ENCODE measurements at places on chromosomes 13 and 19. TPM values are rescaled to one million over a fixed set of nuclear protein-coding genes. Genes with fewer than 3 reads are reported as not detected.

APOC1 gene
- total RNA-seq, result 28.8 TPM

SMIM44 gene
- total RNA-seq, result not detected

ZNF780A gene
- 8.3 TPM for total RNA-seq

LCP1 gene
- not detected for total RNA-seq

FARP1 gene
- 11.4 TPM for total RNA-seq

ATP1A3 gene
- total RNA-seq, result not detected

SIGLEC12 gene
- not detected for total RNA-seq

SLC7A1 gene
- 20.9 TPM for total RNA-seq

FAM124A gene
- 0.68 TPM for total RNA-seq

KLK11 gene
- 0.93 TPM for total RNA-seq

DAND5 gene
- total RNA-seq, result not detected

CACNG7 gene
- total RNA-seq, result 3.7 TPM

P2RY11 gene
- total RNA-seq, result 3.9 TPM

COL4A1 gene
- total RNA-seq, result 811 TPM

LILRA6 gene
- not detected for total RNA-seq

CYP4F8 gene
- not detected for total RNA-seq

ARHGAP45 gene
- 0.26 TPM for total RNA-seq

ZNF573 gene
- total RNA-seq, result 3.5 TPM

ETFB gene
- total RNA-seq, result 114 TPM

ZNF556 gene
- not detected for total RNA-seq

ZNF772 gene
- 11.4 TPM for total RNA-seq

PROZ gene
- total RNA-seq, result not detected

OLFM4 gene
- total RNA-seq, result not detected

TJP3 gene
- total RNA-seq, result not detected

LHB gene
- total RNA-seq, result not detected

CTU1 gene
- 25.4 TPM for total RNA-seq

MUC16 gene
- 0.12 TPM for total RNA-seq

LRRC63 gene
- total RNA-seq, result not detected

ZNF69 gene
- 5.8 TPM for total RNA-seq

PRRG2 gene
- total RNA-seq, result not detected

ATP4B gene
- 0.09 TPM for total RNA-seq

GJB6 gene
- not detected for total RNA-seq

ACP4 gene
- not detected for total RNA-seq

CRLF1 gene
- 135 TPM for total RNA-seq

ZNF610 gene
- total RNA-seq, result 1.8 TPM

RYR1 gene
- total RNA-seq, result 2.0 TPM

CEACAM8 gene
- not detected for total RNA-seq

LGALS13 gene
- total RNA-seq, result not detected

CLDND2 gene
- total RNA-seq, result not detected

PLK5 gene
- not detected for total RNA-seq

PTPRS gene
- total RNA-seq, result 190 TPM

DPF1 gene
- 0.82 TPM for total RNA-seq

PDE4C gene
- 6.2 TPM for total RNA-seq

HS6ST3 gene
- 0.17 TPM for total RNA-seq

NKG7 gene
- total RNA-seq, result not detected

ZDHHC20 gene
- total RNA-seq, result 40.7 TPM

CYP2A6 gene
- total RNA-seq, result not detected

VSTM2B gene
- total RNA-seq, result not detected

FCAR gene
- not detected for total RNA-seq

ZNF417 gene
- 7.8 TPM for total RNA-seq

FFAR1 gene
- total RNA-seq, result not detected

GIPC3 gene
- total RNA-seq, result 0.34 TPM

FUT1 gene
- 1.8 TPM for total RNA-seq

LRP3 gene
- total RNA-seq, result 42.9 TPM

BORA gene
- total RNA-seq, result 2.8 TPM

NECTIN2 gene
- 76.9 TPM for total RNA-seq

RGS9BP gene
- 1.9 TPM for total RNA-seq

Measured in pericardium fibroblast (primary cell).